Kidney epithelial cell (primary cell): ENCODE measurements at places on chromosomes 1 and 21. TPM values are rescaled to one million over a fixed set of nuclear protein-coding genes. Genes with fewer than 3 reads are reported as not detected.

GRCh38 chr1:50502147-50502546 is 78.9 kb upstream of the DMRTA2 start:
- DNase-seq, result no peak

DNA sequence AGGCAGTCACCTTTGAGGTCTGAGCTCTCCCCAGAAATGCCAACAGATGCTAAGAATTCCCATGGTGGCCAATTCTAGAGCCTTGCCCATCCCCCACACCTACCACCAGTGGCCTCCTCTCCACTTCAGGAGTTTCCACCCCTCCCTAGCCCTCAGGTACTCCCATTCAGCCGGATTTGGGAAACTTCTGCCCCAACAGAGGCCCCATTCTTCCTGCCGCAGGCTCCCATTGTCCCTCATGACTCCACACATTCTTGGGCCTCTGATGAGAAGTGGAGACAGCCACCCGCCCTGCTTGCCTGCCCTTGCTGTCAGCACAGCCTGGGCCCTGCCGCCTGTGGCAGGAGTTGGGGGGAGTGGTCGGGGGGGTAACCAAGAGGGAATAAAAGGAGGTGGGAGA is 4.6 kb downstream of the BLACAT1 start:
- DNase-seq, result no peak

GRCh38 chr1:28740118-28740517 is 3.4 kb downstream of the YTHDF2 start:
- no peak for DNase-seq

The TFF2 gene
- not detected in 2 replicates for total RNA-seq

- no peak for DNase-seq
Observed at GRCh38 chr1:101221945-101222429, 14.8 kb upstream of the S1PR1 start.

DNA sequence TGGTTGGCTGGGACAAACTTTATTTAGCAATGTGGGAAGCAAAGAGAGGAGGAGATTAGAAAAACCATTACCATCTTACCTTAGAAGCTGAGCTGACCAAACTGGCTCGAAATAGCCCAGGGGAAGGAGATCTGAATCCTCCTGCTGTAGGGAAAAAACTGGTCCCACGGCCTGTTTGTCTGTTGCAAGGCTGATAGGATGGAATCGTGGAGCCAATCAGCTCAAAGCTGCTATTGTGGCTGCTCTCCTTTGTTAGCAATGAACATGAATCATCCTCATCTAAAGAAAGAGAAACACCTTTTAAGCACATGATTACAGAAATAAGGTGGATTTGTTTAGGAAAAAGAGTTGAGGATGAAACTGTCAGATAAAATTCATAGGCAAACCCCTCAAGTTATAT is 21.5 kb downstream of the CLSPN start:
- DNase-seq, result no peak

GRCh38 chr1:113519556-113519955 is 129.2 kb downstream of the MAGI3 start:
- no peak for DNase-seq
